Fibroblast of skin of back (primary cell): ENCODE measurements at places on chromosomes 7 and 10.

DNA sequence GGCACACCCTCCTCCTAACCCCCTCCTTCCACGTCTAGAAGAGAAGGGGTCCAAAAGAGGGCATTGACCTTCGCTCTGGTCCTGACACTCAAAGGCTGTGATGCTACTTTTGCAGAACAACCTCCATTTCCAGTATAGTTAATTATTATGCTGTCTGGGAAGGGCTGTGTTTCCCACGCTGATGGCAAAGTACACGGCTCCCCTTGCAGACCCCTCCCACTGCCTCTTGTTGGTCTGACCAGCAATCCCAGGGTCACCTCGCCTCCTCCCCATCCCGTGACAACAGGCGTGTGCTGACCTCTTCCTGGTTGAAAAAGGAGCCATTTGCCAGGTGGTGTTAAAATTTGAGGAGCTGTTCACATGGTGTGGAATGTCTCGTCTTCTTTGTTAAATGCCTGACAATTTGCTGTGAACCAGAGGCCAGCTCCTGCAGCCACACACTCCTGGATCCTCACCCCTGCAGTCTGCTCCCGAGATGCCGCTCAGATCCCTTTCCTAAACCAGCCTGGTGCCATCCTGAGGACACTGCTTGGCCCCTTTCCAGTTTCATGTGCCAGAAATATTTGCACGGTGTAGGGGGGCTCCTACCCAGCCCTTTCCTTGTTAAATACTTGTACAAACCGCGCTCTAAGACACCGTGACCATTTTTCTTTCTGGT, 321.7 kb downstream of the WDR37 start:
- no peak for DNase-seq

DNA sequence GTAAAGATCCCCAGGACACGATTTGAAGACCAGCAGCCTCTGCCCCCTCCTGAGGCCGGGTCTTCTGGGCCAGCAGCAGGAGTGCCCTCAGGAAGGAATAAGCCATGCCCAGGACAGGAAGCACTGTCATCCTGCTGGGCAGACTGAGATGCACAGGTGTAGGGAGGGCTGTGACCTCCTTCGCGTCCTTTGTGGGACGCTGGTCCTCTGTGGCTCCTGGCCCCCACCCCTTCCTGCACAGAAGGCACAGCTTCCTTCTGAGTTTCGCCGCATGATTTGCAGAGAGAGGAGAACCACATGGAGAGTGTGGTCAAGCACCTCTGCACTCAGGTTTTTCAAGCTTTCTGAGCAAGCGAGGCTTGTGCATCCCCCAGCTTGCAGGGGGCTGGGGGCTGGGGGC, 112.7 kb downstream of the RGS10 start:
- no peak for DNase-seq

GRCh38 chr10:29105516-29106215, 183.2 kb upstream of the LYZL1 start:
- peak; percentile 81 for DNase-seq

GRCh38 chr7:39757604-39758003, 134.2 kb downstream of the RALA start:
- no peak for DNase-seq

- DNase-seq, result no peak
These were observed 8.3 kb upstream of the SLC25A13 start for GRCh38 chr7:96330193-96330592.

DNA sequence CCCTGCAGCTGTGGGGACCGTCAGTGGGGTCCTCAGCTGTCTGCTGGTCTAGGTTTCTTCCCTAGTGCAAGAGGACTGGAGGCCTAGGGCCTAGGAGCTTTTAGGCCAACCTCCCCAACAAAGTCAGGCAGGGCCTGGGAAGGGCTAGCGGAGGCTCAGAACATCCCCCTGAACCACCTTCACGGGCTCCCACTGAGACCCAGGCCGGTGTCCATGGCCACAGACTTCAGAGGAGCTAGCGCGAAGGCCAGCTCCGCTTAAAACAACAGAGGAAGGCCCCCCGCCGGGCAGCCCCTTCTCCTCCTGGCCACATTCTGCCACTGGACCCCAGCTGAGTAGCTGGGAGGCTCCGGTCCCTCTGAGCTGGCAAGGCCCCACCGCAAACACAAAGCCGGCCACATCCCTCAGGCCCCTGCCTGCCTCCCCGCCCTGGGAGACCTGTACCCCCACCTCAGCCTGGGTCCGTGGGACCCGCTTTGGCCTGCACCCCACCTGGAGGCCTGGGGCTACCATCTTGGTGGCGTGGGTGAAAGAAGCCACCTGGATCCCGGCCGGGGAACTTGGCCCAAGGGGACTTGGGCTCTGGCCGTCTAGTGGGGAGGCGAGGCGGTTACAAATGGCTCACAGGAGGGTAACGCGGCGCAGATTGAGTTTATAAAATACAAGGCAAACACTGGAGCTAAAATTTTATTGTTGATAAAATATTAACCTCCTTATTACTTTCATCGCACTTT, 5.4 kb upstream of the UNCX start:
- DNase-seq, result no peak

- no peak for DNase-seq
These were observed 24.5 kb downstream of the OGDH start for GRCh38 chr7:44630792-44631457.

DNA sequence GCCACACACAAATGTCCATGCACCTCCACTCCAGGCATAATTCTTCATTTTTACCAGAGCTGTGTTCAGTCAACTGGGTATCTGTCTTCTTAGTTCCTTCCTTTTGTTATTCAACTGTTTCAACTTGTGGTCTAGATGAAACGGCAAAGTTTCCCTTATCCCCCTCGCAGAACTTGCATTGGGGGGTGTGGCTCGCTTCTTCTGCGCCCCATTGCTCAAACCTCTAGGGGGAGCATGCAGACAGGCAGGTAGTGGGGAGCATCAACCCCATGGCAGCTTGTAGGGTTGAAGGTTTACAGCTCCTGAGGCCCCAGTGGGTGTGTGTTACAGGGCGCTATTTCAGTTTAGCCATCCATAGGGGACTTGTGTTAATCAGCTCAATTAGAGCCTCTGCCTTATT, 38.3 kb upstream of the COBL start:
- DNase-seq, result no peak

- DNase-seq, result no peak
These were observed 68.6 kb upstream of the SYPL1 start for GRCh38 chr7:106180721-106181120.

DNA sequence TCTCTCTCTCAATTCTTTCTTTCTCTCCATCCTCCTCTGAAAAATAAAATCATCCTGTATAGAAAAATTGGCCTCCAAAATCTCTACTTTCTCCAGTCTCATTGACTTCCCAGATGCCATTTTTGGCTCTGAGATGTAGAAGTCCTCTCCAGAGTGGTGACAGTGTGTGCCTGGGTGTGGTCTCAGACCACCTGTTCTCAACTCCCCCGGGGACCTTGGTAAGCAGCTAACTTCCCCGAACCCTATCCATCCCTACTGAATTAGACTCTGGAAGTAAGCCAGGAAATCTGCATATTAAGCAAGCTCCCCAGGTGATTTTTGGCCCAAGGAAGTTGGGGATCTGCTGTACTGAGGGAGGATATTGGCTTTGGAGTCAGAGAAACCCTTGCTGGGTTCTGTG, 120.5 kb downstream of the WDR11 start:
- DNase-seq, result no peak

GRCh38 chr7:22871661-22872060, 49.0 kb upstream of the TOMM7 start:
- DNase-seq, result no peak

DNA sequence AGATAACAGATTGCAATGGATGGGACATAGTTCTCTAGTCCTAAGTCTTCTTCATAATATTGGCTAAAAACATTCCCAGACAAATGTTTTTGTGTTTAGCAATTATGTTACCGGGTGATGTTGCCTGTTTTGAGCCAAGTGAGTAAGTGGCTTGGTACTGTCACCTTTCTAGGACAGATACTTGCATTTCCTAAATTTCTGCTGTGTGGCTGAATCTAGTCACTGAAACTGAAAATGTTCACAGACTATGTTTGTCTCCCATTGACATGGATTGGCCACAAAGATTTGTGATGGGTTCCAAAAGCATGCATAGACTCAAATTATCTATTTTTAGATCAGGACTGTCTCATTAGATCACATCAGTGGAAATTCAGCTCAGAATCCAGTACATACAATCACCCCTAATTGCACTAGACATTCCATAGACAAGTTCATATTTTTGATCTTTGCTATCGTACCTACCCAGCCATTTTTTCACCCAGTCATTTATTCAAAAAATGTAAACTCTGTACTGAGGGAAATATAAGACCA, 1222.1 kb upstream of the AUTS2 start:
- peak; percentile 2 for DNase-seq

GRCh38 chr10:20743942-20744341, 153.2 kb downstream of the NEBL start:
- DNase-seq, result no peak

GRCh38 chr10:17576768-17577167, 40.4 kb downstream of the HACD1 start:
- DNase-seq, result no peak

GRCh38 chr7:133530682-133531081, 277.8 kb downstream of the EXOC4 start:
- peak; percentile 71 for DNase-seq

DNA sequence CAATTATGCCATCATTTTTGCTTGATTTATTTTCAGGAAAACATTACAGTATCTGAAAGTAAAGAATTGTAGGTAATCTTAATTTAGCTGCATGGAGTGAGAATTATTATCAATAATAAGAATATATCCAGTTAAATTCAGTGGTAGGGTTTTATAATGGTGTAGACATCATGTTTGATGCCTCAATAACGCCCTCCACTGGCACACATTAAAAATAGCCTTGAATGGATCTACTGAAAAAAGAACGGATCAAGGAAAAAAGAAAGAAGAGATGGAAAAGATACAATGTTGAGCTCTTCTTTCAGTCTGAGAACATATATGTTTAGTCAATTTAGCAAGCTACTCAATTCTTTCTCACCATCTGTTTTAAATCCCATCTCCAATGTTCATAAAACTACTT, 319.2 kb downstream of the CDC14C start:
- no peak for DNase-seq

GRCh38 chr7:36217961-36218284, 64.9 kb downstream of the EEPD1 start:
- no peak for DNase-seq

DNA sequence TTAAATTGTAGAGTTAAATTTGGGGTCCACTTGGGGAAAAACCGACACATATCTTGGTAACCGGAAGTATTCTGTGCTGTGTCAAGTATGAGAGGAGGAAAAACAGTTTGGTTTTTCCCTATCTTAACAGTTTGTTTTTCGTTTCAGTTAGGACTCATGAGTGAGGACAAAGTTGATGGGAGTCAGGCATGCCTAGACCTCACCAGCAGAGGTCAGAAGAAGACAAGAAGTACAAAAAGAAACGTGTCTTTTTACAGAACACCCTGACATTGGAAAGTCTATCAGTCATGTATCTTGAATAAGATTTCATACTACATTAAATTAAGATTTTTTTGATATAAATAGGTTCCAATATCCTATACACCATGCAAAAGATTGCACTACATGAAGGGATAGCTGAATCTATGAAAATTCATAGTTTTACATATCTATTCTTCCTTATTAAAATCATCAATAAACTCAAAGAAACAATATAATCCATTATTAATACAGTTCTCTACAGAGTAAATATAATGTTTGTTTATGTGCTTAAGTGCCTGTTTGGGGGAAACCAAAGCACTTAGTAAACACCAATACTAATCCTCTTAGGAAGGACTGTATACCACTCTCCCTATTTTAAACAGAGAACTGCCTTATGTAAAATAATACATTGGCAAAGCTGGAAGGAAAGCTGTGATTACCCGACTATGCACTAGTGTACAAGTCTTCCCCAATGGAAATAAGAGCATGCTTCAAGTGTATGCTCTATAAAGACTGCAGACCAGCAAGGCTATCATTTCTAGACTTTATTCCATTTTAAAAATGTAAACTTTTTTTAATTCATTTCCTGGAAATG, 95.6 kb downstream of the USP6NL start:
- peak; percentile 59 for DNase-seq
